ENCODE measurements at places on chromosomes 2 and 18.

DNA sequence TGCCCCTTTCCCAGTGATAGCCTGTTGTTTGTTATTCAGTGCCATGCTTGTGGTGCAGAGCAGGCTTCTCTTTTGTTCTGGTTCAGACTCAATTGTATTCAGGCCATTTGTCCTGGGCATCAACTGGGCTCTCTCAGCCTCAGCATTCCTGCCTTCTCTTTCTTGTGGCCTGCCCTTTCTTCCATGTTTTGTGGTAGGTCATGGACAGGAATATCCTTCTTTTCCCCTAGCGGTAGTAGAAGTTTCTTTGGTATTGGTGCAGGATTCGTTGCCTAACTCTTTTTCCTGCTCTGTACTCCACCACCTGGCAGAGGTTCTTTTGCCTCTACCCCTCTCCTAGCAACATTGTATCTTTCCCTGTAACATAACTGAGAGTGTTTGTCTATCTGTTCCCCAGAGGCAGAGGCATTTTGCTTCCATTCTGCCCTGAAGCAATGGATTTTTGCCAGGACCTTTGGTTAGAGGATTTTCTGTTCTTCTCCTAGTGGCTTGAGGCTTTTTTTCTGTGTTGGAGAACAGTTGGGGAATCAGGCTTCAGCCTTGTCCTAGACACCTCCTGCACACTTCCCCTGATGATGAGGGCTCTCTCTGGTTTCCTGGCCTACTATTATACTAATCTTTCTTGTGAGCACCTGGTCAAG is 68.5 kb downstream of the NCOA1 start:
- no peak for DNase-seq

GRCh38 chr2:60742419-60742818 is 13.6 kb upstream of the PAPOLG start:
- DNase-seq: no peak

- no peak for DNase-seq
These were observed 263.2 kb downstream of the CDH7 start for GRCh38 chr18:66013969-66014368.

- DNase-seq: no peak
These were observed 10.4 kb downstream of the RTTN start for GRCh38 chr18:70195014-70195614.

DNA sequence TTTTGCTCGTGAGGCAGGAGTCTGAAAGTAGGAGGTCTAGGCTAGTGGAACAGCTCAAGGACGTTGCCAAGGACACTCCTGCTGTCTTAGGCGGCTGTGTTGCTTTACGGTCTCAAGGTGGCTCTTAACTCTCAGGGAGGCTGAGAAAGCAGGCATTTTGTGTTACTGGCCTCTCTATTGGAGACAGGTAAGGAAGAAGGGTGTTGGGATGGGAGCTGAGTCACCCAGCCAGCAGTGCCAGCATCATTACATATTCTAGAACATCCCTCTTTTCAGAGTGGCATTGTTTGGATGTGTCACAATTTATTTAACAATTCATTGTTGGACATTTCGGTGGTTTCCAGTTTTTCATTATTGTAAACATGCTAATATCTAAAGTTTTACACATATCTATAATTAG is 30.8 kb upstream of the TMEM214 start:
- no peak for DNase-seq

- no peak for DNase-seq
These were observed 555.9 kb upstream of the VRK2 start for GRCh38 chr2:57490741-57491140.

DNA sequence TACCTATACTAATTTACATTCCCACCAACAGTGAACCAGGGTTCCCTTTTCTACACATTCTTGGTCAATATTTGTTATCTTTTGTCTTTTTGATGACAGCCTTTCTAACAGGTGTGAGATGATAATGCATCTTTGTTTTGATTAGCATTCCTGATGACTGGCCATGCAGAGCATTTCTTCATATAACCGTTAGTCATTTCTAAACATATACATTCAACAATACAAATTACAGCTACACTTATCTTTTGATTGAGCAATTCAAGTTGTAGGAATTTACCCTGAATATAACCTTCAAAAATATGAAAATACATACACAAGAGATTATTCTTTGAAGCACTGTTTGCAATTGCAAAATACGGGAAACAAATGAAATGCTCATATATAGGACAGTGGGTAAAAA is 94.9 kb downstream of the TMEM131 start:
- DNase-seq: no peak

DNA sequence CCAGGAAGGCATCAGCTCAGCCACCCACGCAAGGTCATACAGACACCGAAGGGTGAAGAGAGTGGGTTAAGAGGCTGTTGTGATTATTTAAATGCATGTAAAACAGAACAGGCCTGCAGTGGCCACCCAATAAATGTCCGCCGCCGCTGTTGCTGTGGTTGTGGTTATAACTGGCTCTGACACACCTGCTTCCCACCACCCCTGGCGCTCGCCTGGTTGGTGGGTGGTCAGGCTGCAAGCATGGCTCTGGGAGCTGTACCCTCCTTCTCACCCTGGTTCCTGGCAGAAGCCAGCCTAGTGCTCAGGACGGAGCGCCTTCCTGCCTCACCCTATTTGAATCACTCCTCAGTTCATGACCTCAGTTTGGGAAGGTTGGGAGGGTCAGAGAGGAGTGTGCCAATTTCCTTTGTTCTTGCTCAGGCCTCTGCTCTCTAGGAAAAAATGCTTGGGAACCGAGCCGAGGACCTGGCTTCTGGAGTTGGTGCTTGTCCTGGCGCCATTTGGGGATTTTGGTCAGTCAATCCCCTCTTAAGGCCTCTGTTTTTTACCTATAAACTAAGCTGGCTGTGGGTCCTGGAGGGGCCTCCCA is 5.3 kb upstream of the CRYBA2 start:
- no peak for DNase-seq

GRCh38 chr18:47628893-47629292 is 301.6 kb downstream of the SMAD2 start:
- DNase-seq: no peak

- no peak for DNase-seq
These were observed 339.3 kb upstream of the TMEFF2 start for GRCh38 chr2:192534072-192534471.

GRCh38 chr18:45254709-45255082 is 360.6 kb upstream of the SLC14A2 start:
- no peak for DNase-seq

- DNase-seq: no peak
These were observed 149.2 kb downstream of the ABCA12 start for GRCh38 chr2:214989187-214989586.

- no peak for DNase-seq
These were observed 127.8 kb downstream of the AGPS start for GRCh38 chr2:177520324-177520723.

GRCh38 chr2:9757501-9758264 is 85.6 kb upstream of the TAF1B start:
- DNase-seq: no peak

DNA sequence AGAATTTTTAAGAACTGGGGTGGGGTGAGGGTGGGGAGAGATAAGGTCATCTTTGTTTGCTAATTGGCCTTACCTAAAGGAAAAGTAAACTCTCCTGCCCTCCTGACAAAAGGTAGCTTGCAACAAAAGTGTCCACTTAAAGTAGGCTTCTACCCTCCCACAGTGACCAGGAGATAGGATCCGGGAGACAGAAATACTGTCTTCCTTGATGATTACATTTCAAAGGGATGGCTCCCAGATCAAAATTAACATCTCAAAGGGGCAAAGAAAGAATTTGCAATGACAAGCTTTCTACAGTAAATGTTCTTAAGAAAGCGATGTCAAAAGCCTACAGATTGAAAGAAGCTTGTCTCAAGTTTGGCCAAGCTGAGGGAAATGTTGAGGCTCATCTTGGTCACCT is 775.3 kb downstream of the CPS1 start:
- no peak for DNase-seq
